Activated CD8-positive, alpha-beta T cell treated with anti-CD3 and anti-CD28 coated beads for 36 hours (primary cell): ENCODE measurements at places on chromosomes 7 and 10. TPM values are rescaled to one million over a fixed set of nuclear protein-coding genes. Genes with fewer than 3 reads are reported as not detected.

DNA sequence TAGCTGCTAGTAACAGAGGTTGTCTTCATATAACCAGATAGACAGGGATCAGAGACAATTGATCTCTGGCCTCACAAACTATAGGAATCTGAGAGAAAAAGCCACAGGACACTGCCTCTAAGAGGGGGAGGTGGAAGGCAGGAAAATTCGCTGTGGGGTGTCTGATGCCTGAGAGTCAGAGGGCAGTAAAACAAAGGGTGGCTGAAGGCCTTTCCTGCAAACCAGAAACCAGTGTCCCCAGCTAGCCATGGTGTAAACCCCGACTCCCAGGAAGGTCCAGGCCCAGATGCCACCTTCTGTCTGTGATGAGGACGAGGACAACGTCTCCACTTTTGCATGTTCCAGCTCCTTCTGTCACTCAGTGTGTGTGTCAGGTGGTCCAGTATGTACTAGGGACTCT is 215.1 kb downstream of the ADARB2 start:
- no peaks in the 10 kb centered on the region for H3K27me3 ChIP-seq
- no peaks in the 10 kb centered on the region for H3K4me1 ChIP-seq
- H3K4me3 ChIP-seq = no peak overlapping the region
- no peak overlapping the region for H3K27ac ChIP-seq
- no peaks in the 10 kb centered on the region for H3K36me3 ChIP-seq

The BHLHA15 gene
- total RNA-seq = not detected

DNA sequence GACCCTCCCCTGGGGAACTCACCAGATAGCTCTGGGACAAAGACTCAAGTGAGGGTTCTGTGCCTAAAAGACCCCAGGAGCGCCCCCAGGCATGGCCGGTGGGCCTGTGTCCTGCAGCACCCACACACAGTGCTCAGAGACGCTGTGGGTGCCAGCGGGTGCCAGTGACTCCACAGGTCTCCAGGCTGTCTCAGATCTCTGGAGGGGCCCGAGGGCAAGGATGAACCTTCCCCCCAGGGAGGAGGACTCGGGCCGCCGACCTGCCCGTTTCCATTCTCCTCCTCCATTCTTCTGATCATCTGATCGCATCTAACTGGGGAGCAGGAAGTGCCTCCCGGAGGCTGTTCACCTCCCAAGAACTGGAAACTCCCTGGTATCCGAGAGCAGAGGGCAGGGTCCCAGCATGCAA is 980 bp downstream of the ADAM8 start:
- peaks cover 26% of the 10 kb centered on the region for H3K4me1 ChIP-seq
- H3K27me3 ChIP-seq = no peaks in the 10 kb centered on the region
- peak; percentile 77 for DNase-seq
- H3K36me3 ChIP-seq = peaks cover 7% of the 10 kb centered on the region
- H3K27ac ChIP-seq = peak overlapping the region; percentile 89

- no peaks in the 10 kb centered on the region for H3K27me3 ChIP-seq
- no peak overlapping the region for H3K27ac ChIP-seq
- no peak overlapping the region for H3K4me3 ChIP-seq
- peaks cover 16% of the 10 kb centered on the region for H3K4me1 ChIP-seq
- H3K36me3 ChIP-seq = no peaks in the 10 kb centered on the region
Measured at GRCh38 chr10:110759523-110759922, 112.2 kb upstream of the PDCD4 start.

- peaks cover 9% of the 10 kb centered on the region for H3K4me1 ChIP-seq
- no peaks in the 10 kb centered on the region for H3K36me3 ChIP-seq
- H3K4me3 ChIP-seq = no peak overlapping the region
Measured at GRCh38 chr10:6840201-6840691, 260.2 kb upstream of the PRKCQ start.

DNA sequence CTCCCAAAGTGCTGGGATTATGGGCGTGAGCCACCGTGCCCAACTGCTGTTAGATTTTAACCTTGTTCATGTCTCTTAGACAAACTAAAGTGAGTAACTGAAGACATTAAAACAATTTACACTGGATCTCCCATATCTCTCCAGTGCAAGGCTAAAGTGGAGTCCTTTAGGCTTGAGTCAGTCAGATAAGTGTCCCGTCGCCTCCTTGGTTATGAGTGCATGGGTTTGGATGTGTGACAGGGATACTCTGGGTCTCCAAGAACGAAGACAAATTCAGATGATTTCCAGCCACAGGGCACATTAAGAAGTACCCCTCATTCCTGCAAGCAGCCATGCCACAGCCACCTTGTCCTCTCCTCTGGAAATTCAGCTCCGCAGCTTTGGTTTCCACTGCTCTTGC is 66.1 kb upstream of the PDZD8 start:
- no peaks in the 10 kb centered on the region for H3K4me1 ChIP-seq
- H3K4me3 ChIP-seq = no peak overlapping the region
- no peaks in the 10 kb centered on the region for H3K36me3 ChIP-seq
- H3K27ac ChIP-seq = no peak overlapping the region

The OIT3 gene
- not detected for total RNA-seq

DNA sequence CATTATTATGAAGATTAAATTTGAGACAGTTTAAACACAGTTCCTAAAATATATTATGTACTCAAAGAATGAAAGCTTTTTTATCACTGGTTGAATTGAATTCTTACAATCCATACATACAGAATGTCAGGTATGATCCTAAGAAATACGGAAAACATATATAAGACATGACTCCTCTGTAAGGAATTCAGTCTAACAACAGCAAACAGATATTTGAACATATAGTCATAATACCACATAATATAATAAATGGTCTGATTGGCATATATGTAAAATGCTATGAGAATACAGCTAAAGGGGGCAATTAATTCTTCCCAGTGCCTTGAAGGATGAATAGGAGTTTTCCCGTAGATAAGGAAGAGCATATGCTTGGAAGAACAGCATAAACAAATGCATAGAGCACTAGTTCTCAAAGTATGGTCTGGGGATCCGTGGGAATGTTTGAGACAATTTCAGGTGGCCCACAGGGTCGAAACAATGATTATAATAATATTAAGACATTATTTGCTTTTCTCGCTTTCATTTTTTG is 10.6 kb upstream of the ARID5B start:
- H3K36me3 ChIP-seq = no peaks in the 10 kb centered on the region
- no peak for DNase-seq
- H3K27ac ChIP-seq = no peak overlapping the region
- H3K27me3 ChIP-seq = no peaks in the 10 kb centered on the region
- H3K4me3 ChIP-seq = no peak overlapping the region

DNA sequence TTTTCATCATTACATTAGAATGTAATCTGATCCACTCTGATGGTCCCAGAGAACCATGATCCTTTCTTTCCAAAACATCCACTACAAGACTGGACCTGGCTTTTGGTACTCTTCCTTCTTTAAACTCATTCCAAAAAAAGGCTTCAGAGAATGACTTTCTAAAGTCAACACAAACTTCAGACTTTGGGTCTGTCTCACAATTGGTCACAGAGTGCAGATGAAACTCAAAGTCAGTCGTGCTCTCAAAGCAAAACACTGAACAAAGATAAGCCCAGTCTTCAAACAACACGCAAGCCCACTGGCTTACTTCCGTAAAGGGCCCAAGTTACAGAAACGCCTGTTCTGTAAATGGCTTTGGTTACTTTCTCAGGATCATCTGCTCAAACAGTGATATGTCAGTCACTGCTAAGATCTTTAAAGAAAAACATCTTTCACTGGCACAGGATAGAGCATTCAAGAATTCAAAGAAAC is 250.9 kb upstream of the MKLN1 start:
- H3K27me3 ChIP-seq = no peaks in the 10 kb centered on the region
- peaks cover 22% of the 10 kb centered on the region for H3K36me3 ChIP-seq
- H3K4me3 ChIP-seq = no peak overlapping the region
- peak overlapping the region; percentile 70 for H3K27ac ChIP-seq
- peaks cover 50% of the 10 kb centered on the region for H3K4me1 ChIP-seq

GRCh38 chr10:14329746-14330173 is 964 bp downstream of the FRMD4A start:
- no peak for DNase-seq
- peaks cover 40% of the 10 kb centered on the region for H3K27me3 ChIP-seq
- H3K4me1 ChIP-seq = no peaks in the 10 kb centered on the region

GRCh38 chr7:32588657-32589056 is 93.4 kb downstream of the AVL9 start:
- peak overlapping the region; percentile 6 for H3K4me3 ChIP-seq
- peaks cover 26% of the 10 kb centered on the region for H3K36me3 ChIP-seq
- peak overlapping the region; percentile 88 for H3K27ac ChIP-seq
- H3K27me3 ChIP-seq = no peaks in the 10 kb centered on the region
- peak; percentile 55 for DNase-seq

GRCh38 chr10:99560277-99561126 is 27.8 kb downstream of the NKX2-3 start:
- peak; percentile 43 for DNase-seq
- peaks cover 11% of the 10 kb centered on the region for H3K4me1 ChIP-seq
- H3K4me3 ChIP-seq = no peak overlapping the region
- no peaks in the 10 kb centered on the region for H3K36me3 ChIP-seq

The PRDX3 gene
- 198 TPM for total RNA-seq

The CFAP58 gene
- total RNA-seq = 0.27 TPM

DNA sequence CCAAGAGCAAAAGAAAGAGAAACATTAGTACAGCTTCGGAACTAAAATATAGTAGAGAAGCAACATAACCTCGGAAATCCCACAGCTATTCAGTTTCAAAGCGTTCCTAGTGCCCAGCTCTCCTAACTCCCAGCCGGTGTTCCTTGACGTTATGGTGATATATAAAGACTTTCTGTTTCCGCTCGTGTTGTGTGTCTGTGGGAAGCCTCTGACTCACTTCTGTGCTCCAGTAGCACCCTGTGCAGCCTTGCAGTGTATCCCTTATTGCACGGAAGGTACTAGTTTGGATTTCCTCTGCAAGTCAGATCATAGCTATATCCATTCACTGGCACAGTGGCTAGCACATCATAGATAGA is 535 bp downstream of the ASAH2B start:
- peak overlapping the region; percentile 98 for H3K4me3 ChIP-seq
- peak; percentile 52 for DNase-seq
- H3K27me3 ChIP-seq = peaks cover 2% of the 10 kb centered on the region
- peak overlapping the region; percentile 94 for H3K27ac ChIP-seq

GRCh38 chr7:28013441-28013840 is 167.2 kb downstream of the JAZF1 start:
- peaks cover 5% of the 10 kb centered on the region for H3K4me1 ChIP-seq
- no peaks in the 10 kb centered on the region for H3K27me3 ChIP-seq
- no peak for DNase-seq
- H3K36me3 ChIP-seq = peaks cover 5% of the 10 kb centered on the region

DNA sequence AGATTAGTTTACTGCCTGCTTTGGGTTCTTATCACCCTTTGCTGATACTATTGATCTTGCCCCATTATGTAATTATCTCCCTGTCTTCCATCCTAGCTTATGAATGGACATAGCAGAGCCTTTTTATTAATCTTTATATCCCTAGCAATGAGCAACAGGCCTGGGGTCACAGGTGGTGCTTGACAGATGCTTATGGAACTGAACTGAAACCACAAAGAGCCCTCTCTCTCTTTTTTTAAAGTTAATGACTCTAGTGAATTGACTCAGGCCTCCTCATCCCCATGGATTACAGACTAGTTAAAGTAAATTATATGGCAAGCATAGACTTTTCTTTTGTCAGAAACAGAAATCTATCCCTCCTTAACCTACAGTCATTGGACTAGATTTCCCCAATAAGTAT is 265.2 kb downstream of the PHTF2 start:
- peaks cover 13% of the 10 kb centered on the region for H3K27me3 ChIP-seq
- no peak overlapping the region for H3K4me3 ChIP-seq
- H3K27ac ChIP-seq = no peak overlapping the region
- H3K4me1 ChIP-seq = no peaks in the 10 kb centered on the region
- no peak for DNase-seq

- no peaks in the 10 kb centered on the region for H3K36me3 ChIP-seq
- no peak for DNase-seq
- H3K4me3 ChIP-seq = no peak overlapping the region
- no peaks in the 10 kb centered on the region for H3K27me3 ChIP-seq
- H3K4me1 ChIP-seq = no peaks in the 10 kb centered on the region
- H3K27ac ChIP-seq = no peak overlapping the region
Measured at GRCh38 chr10:109348324-109348723, 575.0 kb downstream of the XPNPEP1 start.

- H3K27ac ChIP-seq = no peak overlapping the region
- no peaks in the 10 kb centered on the region for H3K36me3 ChIP-seq
- H3K4me1 ChIP-seq = peaks cover 9% of the 10 kb centered on the region
- DNase-seq = no peak
- peaks cover 2% of the 10 kb centered on the region for H3K27me3 ChIP-seq
Measured at GRCh38 chr7:108265007-108265406, 134.8 kb upstream of the LAMB4 start.

The MDFIC gene
- 53.5 TPM for total RNA-seq

GRCh38 chr10:133106516-133106915 is 18.8 kb downstream of the ADGRA1 start:
- DNase-seq = no peak
- no peaks in the 10 kb centered on the region for H3K36me3 ChIP-seq
- peaks cover 9% of the 10 kb centered on the region for H3K27me3 ChIP-seq
- no peak overlapping the region for H3K27ac ChIP-seq

DNA sequence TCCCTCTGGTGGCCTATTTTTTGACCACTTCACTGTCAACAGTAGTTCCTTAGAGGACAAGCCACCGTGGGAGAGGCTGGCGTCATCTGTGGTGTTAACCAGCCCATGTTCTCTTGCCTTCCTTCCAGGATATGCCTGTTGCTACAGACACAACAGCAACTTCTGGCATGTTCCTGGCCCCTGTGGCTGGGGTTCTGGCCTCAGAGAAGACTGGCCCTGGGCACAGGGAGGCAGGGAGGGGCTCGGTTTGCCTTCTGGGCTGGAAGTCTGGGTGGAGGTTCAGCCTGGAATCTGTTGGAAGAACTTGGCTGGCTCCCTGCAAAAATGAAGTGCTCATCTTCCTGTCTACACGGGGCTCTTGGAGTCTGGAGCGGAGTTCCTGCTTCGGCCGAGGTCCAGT is 25.7 kb downstream of the GOLGA7B start:
- H3K27me3 ChIP-seq = peaks cover 2% of the 10 kb centered on the region
- no peak overlapping the region for H3K27ac ChIP-seq
- no peak for DNase-seq
- H3K4me1 ChIP-seq = no peaks in the 10 kb centered on the region
- H3K36me3 ChIP-seq = no peaks in the 10 kb centered on the region
- H3K4me3 ChIP-seq = no peak overlapping the region

GRCh38 chr7:81469869-81470723 is 299.8 kb downstream of the HGF start:
- H3K27me3 ChIP-seq = no peaks in the 10 kb centered on the region
- no peaks in the 10 kb centered on the region for H3K4me1 ChIP-seq
- H3K36me3 ChIP-seq = no peaks in the 10 kb centered on the region
- H3K4me3 ChIP-seq = no peak overlapping the region
- DNase-seq = peak; percentile 45

DNA sequence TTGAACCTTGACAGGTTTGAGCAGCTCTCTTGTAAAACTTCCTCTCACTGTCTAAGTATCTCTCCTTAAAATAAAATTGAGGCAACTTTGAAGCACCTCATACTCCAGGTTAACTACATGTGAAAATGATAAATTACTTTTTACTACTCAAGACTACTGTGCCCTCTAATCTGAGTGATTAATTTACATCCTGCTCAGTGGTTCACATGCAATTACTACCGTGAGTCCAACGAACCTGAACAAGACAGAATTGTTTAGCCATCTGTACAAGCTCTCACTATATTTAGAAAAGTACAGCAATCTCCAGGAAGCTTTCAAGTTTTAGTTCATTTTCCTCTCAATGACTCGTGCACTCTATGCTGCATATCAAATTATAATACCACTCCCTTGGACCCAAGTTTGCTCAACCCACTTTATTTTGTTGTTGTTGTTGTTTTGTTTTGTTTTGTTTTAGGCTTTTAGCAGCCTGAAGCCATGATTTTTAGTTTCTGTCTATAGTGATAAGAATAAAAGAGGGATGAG is 21.2 kb downstream of the PDE1C start:
- no peaks in the 10 kb centered on the region for H3K4me1 ChIP-seq
- H3K36me3 ChIP-seq = no peaks in the 10 kb centered on the region
- no peak overlapping the region for H3K4me3 ChIP-seq
- no peak for DNase-seq
- H3K27me3 ChIP-seq = no peaks in the 10 kb centered on the region
